ENCODE measurements at places on chromosomes 2 and 18.

- no peak for DNase-seq
These were observed 60.5 kb upstream of the ZNG1B start for GRCh38 chr2:113376913-113377445.

GRCh38 chr2:204064119-204064518, 127.6 kb downstream of the ICOS start:
- DNase-seq = no peak

DNA sequence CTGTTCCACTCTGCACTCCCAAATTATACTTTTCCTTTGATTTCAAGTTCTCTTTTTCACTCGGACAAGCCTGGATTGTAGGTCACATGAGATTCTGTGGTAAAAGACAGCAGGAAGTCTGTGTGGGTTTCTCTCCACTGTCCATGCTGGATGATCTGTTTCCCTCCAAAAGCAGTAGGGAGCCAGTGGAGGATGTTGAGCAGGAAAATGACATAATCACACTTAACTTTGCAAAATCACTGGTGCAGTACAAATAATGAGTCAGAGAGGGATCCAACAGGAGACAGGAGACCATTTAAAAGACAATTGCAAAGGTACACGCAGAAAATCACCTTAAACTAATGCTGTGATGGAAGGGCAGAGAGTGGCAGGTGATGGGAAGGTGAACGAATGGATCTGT, 301.3 kb downstream of the ZNF407 start:
- DNase-seq = no peak

DNA sequence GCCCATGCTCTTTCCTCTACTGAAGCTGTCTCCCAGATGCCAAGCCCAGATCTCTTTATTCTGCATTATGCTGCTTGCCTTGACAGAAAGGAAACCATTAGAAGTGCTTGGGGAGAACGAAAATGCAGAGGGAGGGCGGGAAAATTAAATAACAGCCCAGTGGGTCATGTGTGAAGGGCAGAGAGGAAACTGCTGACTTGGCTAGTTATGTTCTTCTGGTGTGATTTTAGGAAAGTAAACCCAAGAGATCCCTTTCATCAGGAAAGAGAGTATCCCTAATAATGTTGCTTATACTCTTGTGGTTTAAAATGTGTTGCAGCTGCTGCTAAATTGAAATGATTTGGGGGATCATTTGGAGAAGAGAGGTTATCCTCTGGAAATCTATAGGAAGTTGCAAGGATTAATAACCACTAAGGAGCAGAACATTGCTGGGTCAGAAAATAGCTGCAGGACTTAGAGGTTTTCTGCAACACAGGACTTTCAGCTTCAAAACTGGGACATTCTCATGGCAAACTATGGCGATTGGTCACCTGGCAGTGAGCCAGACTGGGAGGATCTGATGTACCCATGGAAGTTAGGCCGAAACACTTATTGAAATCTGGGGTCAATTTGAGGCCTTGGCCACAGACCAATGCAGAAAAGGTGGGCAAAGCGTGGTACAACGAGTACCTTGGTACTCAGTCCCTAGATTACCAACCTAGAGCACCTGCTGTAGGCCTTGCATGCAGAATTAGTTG, 172.2 kb downstream of the TMEM247 start:
- no peak for DNase-seq

GRCh38 chr2:147600646-147601045, 244.2 kb upstream of the ACVR2A start:
- no peak for DNase-seq

GRCh38 chr18:38198526-38198925, 632.9 kb upstream of the CELF4 start:
- DNase-seq = no peak

DNA sequence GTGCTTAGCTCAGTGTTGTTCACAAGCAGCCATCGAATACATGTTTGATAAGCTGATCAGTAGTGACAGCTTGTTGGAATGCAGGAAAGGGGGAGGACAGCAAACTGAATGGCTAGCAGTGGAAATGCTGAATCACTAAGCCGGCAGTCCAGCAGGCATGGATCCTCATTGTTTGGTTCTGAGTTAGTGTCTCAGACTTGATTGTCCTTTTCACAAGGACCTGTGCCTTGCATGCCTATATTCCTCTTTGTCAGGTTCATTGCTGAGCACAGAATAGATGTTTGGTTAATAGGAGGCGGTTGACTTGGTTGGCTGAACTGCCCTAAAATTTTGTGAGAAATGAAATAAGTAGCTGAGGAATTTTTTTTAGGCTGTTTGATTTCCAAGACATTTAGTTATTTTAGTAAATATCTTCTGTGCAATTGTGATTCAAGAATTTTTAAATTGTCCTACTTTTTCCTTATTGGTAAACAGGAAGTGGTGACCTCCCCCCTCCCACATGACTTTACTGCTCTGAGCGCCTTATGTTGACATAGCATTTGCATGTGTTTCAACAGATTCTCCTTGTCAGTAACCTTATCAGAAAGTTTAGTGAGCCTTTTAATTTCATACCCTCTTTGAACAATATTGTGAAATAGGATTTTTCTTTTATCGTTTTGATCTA, 21.4 kb upstream of the STON1 start:
- DNase-seq = no peak

DNA sequence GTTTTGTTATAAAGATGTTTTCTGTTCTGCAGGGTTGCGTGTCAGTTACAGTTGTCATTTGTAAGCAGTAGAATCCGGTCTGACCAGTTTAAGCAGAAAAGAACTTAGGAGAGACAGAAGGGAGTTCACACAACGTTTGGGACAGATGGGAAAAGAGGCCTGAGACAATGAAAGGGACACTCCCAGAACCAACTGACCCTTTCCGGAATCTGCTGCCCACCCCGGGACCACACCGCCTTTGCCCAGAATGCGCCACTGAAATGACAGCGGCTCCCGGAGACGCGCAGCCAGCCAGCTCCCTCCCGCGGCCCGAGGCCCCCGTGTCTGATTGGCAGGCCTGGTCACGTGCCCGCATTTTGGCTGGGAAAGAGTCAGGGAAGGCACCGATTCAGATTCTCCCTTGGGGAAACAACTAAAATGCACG, 244.6 kb downstream of the BCL2 start:
- peak; percentile 64 for DNase-seq

GRCh38 chr2:236587861-236588815, 18.5 kb downstream of the ACKR3 start:
- no peak for DNase-seq

GRCh38 chr2:25184254-25184653, 15.9 kb upstream of the POMC start:
- no peak for DNase-seq

DNA sequence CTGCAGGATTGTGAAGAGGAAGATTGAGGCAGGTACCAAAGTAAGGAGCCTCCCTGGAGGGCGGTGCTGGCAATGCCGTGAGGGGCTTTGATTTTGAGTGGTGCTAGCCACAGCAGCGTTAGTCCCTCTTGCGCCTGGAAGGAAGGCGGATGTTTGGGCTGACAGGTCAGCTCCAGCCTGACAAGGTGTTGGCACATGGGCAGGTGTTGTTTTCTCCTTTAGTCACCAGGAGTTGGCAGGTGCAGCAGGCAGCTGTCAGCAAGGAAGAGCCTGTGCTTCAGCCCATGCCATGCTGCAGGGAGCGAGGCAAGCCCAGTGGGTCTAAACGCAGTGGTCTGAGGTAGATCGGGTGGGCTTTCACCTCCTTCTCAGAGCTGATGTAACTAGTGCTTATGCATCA, 8.5 kb downstream of the SEC11C start:
- no peak for DNase-seq

DNA sequence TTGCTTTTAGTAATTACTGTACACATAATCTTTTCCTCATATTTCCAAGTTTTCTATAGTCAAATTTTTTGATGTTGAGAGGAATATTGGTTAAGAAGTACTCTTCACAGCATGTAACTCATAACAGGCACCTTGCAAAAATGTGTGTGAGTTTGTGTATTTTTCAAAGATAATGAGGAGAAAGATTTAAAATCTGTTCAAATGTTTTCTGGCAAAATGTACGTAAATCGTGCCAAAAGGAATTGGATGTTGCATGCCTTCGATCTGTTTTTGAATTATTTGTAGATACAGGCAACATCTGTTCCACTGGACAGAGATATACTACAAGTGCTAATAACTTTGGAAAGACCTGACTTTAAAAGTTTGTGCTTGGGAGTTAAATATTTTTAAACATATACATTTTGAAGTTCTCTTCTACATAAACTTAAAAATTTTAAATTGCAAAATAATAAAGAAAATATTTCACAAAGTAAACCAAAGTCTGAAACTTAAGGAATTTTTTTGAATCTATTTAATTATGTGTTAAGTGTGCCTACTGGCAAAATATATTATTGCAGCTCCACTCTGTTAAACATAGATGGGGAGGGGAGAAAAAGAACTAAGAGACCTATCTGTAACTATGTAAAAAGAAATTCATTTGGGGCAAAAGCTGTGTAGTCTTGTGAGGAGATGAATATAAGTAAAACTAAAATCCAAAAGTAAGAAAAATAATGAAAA, 133.5 kb upstream of the UBE2E3 start:
- no peak for DNase-seq

DNA sequence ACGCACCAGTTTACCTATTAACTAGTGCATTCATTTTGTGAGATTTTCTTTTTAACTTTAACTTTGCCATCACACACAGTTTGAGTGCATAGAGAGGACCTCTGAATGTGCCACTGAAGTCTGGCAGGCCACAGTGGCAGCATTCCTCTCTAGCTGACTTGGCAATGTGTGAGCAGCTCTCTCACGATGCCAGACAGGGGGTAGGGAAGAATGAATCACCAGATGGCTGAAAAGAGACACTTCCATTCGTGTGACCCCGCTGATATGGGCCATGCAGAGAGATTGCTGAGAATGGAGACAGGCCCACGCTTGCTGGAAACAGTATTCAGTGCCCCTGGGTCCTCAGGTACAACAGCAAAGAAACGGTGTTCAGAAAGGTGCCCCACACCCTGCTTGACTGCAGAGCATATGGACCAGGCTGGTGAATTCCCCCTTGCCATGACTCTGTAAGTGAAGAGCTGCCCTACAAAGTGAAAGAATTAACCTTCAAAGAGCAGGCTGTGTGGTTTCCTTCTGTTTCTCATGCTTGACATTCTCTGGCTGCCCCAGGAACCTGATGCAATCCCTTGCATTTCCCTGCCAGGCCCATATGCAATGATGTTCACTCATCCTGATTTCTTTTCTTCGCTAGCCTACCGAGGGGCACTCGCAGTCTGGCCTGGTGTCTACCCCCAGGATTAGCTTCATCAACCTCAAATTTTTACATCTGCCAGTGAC, 236.1 kb downstream of the CDH20 start:
- no peak for DNase-seq

DNA sequence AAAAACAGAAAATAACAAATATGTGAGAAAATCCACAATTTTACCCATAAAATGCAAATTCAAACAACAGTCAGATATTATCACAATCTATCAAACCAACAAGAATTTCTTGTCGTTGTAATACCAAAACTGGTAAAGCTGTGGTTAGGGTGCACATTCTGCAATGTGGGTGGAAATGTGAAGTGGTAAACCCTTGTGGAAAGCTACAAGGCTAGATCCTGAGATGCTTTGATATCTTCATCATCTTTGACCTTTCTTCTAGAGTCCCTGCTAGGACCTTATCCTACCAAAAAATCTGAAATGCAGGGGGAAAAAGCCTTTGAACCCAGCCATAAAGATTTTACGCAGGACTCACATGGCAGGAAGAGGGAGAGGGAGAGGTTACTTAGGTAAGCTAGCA, 17.2 kb upstream of the ATG16L1 start:
- DNase-seq = peak; percentile 81

GRCh38 chr18:79753391-79753851, 44.3 kb upstream of the KCNG2 start:
- DNase-seq = no peak

DNA sequence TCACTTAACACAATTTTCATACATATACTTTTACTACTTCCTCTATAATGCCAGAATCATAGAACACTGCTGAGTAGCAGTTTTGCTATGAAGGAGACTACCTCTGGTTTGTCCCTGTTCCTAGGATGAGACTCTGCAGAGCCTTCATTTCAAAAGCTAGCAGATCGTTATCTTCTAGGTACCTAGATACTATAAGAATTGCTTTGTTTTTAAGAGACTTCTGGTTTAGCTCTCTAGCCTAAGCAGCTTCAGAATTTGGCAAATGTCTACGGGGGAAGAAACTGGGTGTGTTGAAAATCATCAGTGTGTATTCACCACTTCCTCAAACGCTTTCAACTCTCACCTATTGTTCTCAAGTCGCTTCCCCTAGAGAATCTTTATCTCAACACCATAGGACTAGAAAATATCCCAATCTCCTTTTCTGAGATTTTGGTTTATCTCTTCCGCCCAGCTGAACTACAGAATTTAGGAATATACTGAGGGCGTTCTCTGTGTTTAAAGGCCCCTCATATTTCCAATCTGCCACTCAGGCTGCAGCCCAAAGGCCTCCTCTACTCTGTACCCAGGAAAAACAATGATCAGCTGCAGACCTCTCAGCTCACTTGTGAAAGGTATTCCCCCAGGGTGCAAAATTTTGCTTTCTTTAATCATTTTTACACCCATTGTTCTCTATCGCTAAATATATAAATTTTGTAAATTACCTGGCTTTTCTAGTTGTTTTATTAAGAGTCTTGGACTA, 28.7 kb downstream of the SMAD2 start:
- DNase-seq = peak; percentile 61

- DNase-seq = no peak
These were observed 45.1 kb upstream of the ATP6V1B1 start for GRCh38 chr2:70890469-70891065.

GRCh38 chr18:76465630-76466409, 29.2 kb downstream of the ZNF516 start:
- DNase-seq = no peak

DNA sequence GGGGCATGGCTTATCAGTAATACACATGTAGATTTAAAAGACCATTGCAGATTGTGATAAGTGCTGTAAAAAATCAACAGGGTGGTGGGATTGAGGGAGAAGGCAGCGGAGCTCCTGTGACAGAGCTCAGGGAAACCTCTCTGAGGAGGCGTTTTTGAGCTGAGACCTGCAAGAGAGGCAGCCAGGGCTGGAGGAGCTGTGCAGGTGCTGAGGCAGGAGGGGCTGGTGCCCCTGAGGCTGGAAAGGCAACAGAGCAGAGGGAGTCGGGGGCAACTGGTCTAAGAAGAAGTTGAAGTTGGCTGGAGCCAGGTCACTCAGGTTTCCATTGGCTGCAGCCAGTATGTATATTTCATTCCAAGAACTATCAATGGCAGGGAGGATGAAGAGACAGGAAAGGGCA, 47.6 kb downstream of the KLHL29 start:
- no peak for DNase-seq

DNA sequence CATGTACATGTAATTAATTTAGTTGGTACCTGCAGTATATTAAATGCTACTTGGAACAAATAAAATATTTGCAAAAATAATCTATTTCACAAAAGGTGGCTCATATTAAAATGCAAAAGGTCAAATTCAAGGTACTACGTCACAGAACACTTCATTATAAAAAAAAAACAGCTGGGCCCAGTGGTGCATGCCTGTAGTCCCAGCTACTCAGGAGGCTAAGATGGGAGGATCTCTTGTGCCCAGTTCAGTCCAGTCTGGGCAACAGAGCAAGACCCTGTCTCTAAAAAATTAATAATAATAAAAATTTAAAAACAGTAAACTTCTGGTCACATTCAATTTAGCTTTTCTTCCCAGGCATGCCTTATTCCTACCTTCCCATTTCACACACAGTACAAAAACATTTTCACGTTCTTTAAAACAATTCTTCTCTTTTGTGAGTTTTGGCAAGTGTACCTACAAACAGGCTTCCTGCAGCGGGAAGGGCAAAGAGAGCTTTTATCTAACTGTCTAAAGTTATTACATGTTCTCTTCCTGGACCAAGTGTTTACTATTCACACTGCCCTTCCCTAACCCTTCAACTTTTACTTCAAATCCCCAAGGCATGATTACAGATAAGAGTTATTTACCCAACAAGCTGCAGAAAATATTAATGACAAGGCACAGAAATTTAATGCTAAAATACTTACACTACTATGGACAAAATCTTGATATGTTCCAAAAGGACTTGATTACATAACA, 10.7 kb downstream of the BAZ2B start:
- no peak for DNase-seq
